ENCODE measurements at places on chromosomes 12 and 14. TPM values are rescaled to one million over a fixed set of nuclear protein-coding genes. Genes with fewer than 3 reads are reported as not detected.

DNA sequence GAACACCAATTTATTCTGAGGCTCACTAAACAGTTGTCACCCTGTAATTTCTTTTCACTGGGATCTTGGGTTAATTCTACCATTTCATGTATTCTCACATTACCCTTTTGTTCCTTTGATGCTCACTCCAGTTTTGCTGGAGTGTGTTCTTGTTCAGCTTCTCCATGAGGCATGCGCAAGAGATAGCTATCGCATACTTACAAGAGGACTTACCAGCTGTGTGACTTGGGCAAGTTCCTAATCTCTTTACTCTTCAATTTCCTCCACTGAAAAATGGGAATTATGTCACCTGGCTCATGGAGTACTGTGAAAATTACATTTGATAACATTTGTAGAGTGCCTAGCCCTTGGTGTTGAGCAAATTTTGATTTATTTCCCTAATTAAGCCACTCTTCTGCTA lies 56.5 kb upstream of the JDP2 start:
- no peak for DNase-seq

DNA sequence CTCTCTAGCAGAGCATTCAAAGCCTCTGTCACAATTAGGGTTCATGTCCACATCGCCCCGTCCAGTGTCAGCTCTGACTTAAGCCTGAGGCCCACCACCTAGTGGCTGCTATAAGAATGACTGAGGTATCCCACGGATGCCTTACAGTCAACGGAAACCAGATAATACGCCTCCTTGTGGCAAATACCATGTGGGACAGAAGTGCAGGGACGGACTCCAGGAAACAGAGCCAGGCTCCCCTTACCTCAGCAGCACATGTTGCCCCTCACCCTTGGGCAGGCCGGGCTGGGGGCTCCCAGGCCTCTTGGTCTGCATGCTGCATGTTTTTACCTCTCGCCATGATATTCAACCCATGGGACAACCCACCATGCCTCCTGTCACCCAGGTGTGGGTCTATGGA lies 86.3 kb downstream of the VWF start:
- DNase-seq: no peak

GRCh38 chr14:101098177-101098576 lies 194.7 kb upstream of the RTL1 start:
- DNase-seq: no peak

- no peak for DNase-seq
These were observed 38.2 kb upstream of the OAS1 start for GRCh38 chr12:112868459-112869041.

DNA sequence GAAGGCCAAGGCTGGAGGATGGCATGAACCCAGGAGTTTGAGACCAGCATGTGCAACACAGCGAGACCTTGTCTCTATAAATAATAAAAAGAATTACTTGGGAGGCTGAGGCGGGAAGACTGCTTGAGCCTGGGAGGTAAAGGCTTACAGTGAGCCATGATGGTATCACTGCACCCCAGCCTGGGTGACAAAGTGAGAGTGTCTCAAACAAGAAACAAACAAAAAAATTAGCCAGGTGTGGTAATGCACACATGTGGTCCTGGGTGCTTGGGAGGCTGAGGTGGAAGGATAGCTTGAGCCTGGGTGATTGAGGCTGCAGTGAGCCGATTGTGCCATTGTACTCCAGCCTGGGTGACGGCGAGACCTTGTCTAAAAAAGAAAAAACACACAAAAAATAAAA lies 1.7 kb upstream of the GPRC5A start:
- no peak for DNase-seq

GRCh38 chr12:131210506-131211339 lies 257.0 kb downstream of the ADGRD1 start:
- no peak for DNase-seq

CAPZA3 gene
- total RNA-seq: not detected

SLC25A21 gene
- not detected for total RNA-seq
